ENCODE measurements at places on chromosomes 3 and 15. TPM values are rescaled to one million over a fixed set of nuclear protein-coding genes. Genes with fewer than 3 reads are reported as not detected.

The ZBBX gene
- total RNA-seq: 3.1 TPM

The FEZF2 gene
- not detected for total RNA-seq

The SV2B gene
- not detected for total RNA-seq

The GREM1 gene
- total RNA-seq: not detected

The CMTM8 gene
- 3.5 TPM for total RNA-seq

The GALNT15 gene
- not detected for total RNA-seq

The MINDY2 gene
- total RNA-seq: 6.7 TPM
